Central memory CD4-positive, alpha-beta T cell (primary cell): ENCODE measurements at places on chromosomes 6 and 20.

DNA sequence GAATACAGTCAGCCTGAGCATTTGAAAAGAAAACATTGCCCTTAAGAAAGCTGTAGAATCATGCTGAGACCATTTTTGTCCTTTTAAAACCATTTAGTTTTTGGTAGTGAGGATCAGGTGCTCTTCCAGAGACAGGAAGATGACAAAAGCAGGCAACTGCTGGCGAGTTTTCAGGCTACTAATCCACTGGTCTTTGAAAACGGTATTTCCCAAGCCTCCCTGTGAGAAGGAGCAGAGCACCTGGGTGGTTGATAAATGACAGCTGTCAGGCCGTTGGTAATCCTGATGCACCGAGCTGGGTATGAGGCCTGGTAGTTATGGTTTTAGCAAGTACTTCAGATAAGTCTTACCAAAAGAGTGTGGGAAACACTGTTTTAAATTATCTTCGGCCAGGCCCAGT is 10.1 kb upstream of the SEC63 start:
- no peak for DNase-seq

DNA sequence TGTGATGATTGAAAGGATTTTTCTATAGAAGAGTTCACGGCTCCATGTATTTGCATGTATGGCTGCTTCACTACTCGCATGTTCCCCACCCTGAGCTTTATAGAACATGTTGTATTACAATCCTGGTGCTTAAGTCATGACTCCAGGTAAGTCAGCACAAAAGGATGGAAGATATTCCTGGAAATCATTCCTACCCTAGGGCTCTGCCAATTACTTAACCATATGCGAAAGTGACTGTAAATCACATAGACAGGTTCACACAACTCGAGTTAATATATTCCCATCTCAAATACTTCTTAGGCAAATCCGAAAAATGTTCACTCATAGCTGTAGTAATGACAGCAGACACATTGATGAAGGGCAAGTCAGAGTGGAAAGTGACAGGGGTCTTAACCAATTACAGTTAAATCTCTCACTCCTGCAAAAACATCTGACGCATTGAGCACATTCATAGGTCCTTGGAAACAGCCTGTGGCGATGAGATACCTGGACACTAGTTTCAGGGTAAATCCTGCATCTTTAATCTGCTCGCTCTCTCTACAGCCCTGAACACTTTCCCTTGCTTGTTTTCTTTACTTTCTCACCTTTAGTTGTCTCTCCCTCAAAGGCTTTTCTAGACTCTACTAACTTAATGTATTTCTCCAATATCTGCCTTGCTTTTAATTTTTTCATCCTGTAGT is 35.1 kb downstream of the RNF217 start:
- no peak for DNase-seq

- no peak for DNase-seq
Observed at GRCh38 chr6:9795880-9796279, 619.0 kb downstream of the TFAP2A start.

DNA sequence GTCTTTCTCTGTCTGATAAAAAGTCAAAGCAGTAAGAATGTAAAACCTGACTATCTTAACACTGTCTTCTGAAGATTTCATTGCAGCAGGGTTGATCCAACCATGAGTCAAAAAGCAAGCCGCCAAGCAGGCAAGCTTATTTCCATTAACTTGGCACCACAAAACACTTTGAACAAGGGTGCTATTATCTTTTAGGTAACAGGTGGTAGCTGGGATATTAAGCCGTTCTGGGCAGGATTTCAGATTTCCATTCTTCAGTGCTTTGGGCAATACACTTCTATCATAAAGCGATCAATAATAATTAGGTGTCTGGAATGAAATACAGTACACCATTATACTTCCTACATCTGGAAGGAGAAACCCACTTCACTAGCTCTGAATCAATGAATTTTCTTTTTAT is 181.9 kb downstream of the TBC1D7 start:
- DNase-seq: no peak

DNA sequence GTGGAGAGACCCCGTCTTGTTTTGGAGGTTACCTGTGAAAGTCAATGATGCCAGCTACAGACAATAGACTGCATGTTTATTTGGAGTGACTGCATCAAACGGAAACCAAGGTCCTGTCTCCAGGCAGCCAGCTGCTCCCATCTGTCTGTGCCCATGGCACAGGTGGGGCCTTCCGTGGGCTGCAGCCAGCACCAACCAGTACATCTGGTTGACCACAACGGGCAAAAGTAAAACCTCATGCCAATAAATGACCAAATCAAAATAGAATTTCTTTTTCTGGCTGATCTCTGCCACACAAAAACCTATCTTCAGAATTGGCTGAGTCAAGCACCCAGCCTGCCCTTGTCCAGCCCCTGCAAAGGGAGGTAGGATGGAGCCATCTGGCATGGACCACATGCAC is 33.5 kb downstream of the DLL1 start:
- DNase-seq: no peak

GRCh38 chr6:145544041-145544440 is 191.3 kb downstream of the EPM2A start:
- DNase-seq: no peak

DNA sequence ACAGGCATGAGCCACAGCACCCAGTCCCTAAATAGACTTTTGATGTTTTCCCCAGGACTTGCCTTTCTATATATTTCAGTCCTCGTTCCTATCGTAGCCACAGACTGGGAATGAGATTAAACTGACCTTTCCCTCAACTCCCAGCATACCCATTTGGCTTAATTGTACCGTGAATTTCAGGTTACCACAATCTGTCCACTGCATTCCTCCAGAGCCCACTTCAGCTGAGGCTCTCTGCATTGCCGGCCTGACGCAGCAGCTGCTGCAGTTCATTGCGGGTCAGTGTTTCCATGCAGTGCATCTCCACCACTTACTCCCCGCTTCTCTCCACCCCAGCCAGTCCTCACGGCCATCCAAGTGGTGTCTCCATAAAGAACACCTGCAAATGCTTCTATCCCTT is 103.1 kb upstream of the RIN2 start:
- DNase-seq: no peak

DNA sequence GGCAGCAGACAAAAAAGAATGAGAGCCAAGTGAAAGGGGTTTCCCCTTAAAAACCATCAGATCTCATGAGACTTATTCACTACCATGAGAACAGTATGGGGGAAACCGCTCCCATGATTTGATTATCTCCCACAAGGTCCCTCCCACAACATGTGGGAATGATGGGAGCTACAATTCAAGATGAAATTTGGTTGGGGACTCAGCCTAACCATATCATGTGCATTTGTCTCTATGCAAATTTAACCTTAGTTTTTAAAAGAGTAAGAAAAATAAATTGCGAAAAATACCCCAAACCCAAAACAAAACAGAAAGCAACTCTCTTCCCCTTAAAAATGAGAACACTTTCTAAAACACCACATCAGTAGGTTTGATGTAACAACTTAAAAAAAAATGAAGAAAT is 22.6 kb upstream of the GPR6 start:
- DNase-seq: no peak

GRCh38 chr6:44800171-44800783 is 412.8 kb downstream of the CDC5L start:
- DNase-seq: no peak

DNA sequence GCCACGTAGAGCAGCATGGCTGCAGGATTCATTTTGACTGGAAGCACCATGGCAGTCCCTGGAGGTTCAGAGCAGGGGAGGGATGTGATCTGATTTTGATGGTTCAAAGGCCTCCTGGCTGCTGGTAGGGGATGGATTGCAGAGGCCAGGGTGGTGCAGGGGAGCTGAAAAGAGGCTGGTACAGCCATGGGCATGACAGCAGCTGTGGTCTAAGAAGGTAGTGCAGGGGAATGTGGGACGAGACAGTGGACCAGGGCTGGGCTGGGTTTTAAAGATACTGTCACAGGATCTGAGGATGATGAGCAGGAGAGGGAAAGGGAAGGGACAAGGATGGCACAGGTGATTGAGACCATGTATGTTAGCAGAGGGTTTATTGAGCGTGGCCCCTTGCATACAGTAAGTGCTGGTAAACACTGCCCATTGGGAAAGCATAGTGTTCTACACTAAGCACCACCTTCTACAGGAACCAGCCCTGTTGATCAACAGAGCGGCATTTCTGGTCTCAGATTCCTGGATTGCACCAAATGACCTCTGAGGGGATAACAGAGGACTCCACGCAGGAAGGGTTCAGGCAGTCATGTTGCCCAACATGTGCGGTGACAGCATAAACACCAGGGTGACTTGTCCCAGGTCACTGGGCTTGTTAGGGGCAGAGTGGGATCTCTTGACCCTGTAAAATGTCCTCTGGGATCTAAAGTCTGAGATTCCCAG is 14.5 kb upstream of the SIRPA start:
- DNase-seq: no peak

- DNase-seq: no peak
Observed at GRCh38 chr20:62080249-62080990, 14.7 kb upstream of the TAF4 start.

GRCh38 chr20:51159981-51160380 is 137.1 kb upstream of the KCNG1 start:
- no peak for DNase-seq

GRCh38 chr6:2165286-2165685 is 80.1 kb downstream of the GMDS start:
- no peak for DNase-seq

DNA sequence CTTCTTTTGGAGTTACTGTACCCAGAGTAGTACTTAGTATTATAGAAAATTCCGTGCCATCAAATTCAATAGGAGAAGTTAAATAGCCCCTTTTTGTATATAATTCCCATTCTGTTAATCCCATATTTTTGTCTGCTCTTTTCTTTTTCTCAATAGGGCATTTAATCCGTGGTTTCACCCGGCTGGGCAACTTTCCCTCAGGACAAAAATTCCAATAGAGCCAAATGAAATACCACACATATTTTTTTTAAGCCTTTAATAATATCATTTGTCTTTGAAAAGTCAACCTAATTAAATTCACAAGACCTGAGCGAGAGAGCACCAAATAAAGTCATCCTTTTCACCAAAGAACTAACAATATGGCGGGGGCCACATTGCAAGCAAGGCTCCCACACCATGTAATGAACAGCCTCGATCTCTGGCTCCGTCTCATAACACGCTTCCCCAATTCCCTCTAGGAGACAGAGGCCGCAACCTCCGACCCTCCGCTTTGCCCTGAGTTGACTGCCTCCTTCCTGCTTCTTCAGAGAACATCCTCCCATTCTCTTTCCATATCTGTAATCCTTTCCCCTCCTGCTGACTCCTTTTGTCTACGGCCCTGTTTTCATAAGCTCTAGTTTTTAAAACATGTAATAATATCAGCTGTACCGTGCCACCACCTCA is 13.6 kb downstream of the NHSL1 start:
- DNase-seq: no peak

GRCh38 chr6:148968771-148969602 is 222.2 kb downstream of the UST start:
- DNase-seq: no peak

GRCh38 chr20:41392295-41392694 is 25.7 kb upstream of the EMILIN3 start:
- no peak for DNase-seq

DNA sequence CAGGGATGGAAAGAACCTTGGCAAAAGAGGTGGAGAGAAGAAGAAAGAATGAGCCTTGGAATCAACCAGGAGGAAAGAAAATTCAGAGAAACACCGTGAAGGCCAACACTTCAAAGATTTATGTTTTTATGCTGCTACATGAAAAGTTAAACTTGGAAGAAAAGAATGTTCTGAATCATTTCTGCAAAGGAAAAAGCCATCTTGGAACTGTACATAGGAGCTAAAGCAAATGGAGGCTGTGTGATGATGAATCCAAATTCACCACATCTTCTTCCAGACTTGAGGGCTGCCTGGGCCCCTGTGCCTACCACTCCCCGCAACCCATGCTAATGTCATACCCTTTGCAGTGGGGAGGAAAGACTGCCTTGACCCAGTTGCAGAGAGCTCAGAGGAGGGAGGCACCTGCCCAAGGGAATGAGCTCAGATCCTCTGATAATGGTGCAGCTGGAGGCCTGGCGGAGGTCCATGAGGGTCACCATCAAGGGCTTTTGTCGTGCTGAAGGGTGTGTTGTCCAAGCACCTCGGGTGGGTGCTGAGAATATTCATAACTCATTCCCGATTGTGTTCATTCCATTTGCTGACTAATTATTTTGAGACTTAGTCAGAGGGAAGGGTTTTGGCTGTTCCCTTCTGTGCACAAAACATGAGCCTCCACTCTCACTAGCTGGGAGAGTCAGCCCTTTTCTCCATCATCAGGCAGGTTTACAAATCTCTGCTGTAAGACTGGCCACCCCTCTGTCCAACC is 245.8 kb upstream of the JAG1 start:
- DNase-seq: no peak

DNA sequence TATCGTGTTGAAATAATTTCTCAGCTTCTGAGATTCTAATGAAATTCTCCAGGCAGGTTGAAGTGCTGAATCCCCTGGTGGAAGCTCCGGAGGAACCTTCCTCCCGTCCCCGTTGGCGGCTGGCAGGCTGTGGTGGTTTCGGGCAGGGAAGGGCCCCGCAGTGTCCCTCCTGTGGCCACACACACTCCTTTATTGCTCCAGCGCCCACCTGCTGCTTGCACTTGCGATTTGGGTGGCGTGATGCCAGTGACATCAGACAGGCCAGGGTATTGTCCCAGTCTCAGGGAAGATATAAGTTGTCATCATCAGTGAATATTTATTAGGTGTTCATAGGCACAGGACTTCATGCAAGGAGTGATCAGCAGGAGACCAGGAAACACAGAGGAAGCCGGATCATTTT is 530.4 kb downstream of the QKI start:
- DNase-seq: no peak
